ENCODE measurements at places on chromosomes 2 and 18. TPM values are rescaled to one million over a fixed set of nuclear protein-coding genes. Genes with fewer than 3 reads are reported as not detected.

Gene TTC39C
- 78.6 TPM for total RNA-seq

- DNase-seq: no peak
Measured at GRCh38 chr2:174602745-174603144, 5.1 kb upstream of the WIPF1 start.

GRCh38 chr2:45607701-45608100 lies 3.4 kb downstream of the SRBD1 start:
- DNase-seq: no peak

Gene SPATA3
- not detected for total RNA-seq

- DNase-seq: no peak
Measured at GRCh38 chr2:171214093-171214492, 53.4 kb upstream of the TLK1 start.

Gene RAB6C
- not detected for total RNA-seq

DNA sequence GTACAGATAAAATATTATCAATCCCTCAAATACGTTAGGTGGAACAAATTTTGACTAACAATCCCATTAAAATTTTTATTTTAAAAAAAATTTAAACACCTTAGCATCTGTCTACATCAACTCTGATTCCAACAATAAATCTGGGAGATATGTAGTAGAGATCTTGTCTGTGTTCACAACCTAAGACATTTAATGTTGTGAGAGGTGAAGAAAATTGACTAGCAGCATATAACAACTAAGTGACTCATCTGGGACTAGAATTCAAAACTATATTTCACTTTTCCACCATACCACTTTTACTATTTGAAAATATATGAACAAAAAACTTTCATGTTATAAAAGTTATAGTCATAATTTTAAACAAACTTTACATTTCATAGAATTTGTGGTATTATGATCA lies 97.9 kb downstream of the ATAD2B start:
- no peak for DNase-seq

Gene CXCR1
- total RNA-seq: not detected

- DNase-seq: no peak
Measured at GRCh38 chr18:22556222-22557167, 138.8 kb upstream of the CTAGE1 start.

DNA sequence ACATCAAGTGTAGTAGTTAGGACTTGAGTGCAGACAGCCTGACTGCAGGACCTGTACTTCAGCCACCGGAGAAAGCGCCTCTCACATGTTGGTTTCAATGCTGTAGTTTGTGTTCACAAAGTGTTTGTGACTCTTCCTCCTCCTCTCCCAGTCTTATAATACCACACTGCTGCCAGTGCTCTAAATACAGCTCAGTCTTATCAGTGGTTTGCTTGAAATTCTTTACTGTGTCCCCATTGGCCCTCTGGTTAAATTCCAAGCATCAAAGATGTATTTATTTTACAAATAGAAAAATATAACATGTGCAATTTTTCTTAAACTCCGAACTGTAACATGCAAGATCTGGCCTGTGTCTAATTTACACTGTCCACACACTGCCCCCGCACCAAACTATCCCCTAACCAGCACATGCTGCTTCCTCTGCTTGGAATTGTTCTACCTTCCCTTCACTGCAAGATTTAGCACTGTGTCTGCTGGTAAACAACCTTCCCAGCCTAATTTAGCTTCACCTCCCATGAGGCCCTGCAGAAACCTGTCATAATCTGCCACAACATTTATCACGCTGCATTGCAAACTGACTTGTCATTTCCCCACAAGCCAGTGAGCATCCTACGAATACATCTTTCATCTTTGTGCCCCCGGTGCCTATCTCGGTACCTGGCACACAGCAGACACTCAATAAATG lies 77.1 kb downstream of the SUMO1 start:
- no peak for DNase-seq

Gene NT5C1B
- total RNA-seq: not detected

Gene IL36G
- total RNA-seq: not detected

- DNase-seq: no peak
Measured at GRCh38 chr2:118980573-118980972, 38.6 kb downstream of the MARCO start.

Gene FAP
- not detected for total RNA-seq

Gene CDH19
- not detected for total RNA-seq

DNA sequence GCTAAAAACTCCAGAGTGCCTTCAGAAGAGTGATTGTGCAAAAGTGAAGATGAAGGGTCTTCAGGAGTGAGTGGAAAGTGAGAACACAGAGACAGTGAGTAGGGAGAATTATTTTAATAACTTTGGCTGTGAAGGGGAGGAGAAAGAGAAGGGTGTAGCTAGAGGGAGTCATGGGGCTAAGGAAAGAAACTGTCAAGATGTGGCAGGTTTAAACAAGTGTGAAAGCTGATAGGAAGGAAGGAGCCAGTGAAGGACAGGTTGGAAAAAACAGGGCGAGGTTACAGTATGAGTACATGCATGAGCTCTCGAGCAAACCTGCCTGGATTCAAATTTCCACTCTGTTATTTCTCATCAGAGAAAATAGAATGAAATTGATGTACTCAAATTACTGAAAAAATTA lies 17.8 kb downstream of the IL1F10 start:
- DNase-seq: no peak

Gene LRRTM4
- total RNA-seq: 8.1 TPM

Gene PEX13
- 22.3 TPM for total RNA-seq

DNA sequence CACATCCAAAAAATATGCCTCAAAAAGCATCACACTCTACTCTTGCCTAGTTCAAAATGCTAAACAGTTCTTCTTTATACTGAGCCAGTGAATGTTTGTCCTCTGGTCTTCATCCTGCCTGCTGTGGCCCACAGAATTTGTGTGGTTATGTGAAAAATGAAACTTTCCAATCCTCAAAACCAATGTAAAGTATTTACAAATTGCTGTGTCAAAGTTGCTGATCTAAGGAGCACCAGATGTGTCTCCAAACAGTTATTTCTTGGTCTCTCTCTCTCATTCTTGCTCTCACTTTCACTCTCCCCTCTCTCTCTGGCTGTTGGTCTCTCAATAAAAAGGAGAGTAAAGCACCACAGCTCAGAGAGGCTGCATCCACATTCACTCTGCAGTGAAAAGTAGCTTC lies 23.0 kb downstream of the EPHA4 start:
- no peak for DNase-seq

DNA sequence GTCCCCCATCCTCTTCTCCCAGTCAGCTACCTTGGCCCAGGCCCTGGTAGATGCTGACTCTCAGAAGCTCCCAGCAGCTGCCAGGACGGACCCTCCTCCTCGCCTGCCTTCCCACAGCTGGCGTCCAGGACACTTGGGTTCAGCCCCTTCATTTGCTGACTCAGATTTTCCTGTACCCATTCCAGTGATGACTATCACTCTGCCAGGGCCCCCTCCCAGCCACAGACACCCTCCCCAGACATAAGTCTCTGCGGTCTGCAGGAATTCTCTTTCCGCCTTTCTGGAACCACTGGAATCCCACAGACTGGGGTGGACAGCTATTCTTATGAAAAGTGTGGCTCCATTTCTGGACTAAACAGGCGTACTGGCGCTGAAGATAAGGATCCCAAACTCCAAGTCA lies 260.3 kb upstream of the EPAS1 start:
- no peak for DNase-seq

DNA sequence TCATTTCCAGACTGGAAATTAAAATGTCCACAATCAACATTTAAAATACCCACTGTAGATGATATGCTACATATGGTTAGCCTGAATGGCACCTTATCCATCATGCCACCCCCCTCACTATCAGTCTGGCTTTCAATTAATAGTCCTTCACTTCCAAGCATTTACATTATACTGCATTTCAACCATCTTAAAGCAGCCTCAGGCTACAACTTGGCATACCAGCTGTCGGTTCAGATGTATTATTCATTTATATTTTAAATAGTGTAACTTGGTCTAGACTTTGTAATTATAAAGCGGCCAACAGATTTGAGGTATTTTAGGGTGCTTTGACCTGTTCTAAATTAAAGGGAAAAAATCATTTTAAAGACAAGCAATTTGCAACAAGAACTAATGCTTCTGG lies 2.6 kb downstream of the GCG start:
- no peak for DNase-seq

- no peak for DNase-seq
Measured at GRCh38 chr2:173187941-173188788, 112.5 kb downstream of the MAP3K20 start.

- no peak for DNase-seq
Measured at GRCh38 chr2:219406861-219407230, 11.3 kb upstream of the DES start.

DNA sequence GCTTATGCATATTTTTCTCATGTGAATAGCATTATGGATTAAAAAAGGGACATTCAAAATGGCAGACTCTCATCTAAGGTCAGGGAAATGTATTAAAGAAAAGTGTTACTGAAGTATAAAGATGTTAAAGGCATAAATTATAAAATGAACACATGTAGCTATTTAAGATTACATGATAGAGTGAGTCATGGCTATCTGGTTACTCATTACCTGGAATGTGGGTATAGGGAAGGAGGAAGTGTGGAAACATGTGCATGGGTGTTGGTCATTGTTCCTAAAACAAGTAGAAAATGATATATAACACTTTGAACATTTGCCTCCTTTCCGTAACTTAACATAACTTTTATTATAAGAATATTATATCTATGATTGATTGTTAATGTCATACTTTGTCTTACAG lies 66.4 kb downstream of the MYO1B start:
- DNase-seq: no peak

Gene SNTG2
- total RNA-seq: 18.1 TPM

- DNase-seq: no peak
Measured at GRCh38 chr18:8609659-8610458, 622 bp downstream of the RAB12 start.

DNA sequence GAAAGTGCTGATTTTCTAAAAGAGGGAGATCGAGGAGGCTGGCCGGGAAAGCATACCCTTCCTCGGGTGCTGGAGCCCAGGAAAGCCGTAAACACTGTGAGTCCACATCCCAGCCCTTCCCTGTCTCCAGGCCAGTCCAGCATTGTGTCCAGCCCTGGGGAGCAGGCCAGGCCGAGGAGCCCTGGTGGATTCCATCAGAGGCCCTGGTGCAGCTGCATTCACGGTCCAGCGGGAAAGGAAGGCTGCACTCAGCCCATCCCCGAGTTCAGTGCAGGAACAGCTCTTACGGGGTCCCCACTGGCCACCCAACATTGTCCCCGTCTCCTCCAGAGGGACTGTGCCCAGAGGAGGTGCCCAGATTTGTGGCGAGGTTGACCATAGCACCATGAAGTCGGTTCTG lies 218.6 kb downstream of the KLHL29 start:
- no peak for DNase-seq

Gene TNS1
- total RNA-seq: 5.1 TPM

- no peak for DNase-seq
Measured at GRCh38 chr2:25822190-25823117, 55.8 kb downstream of the ASXL2 start.

- no peak for DNase-seq
Measured at GRCh38 chr18:11521853-11522252, 87.5 kb upstream of the SLC35G4 start.

Gene REG1A
- not detected for total RNA-seq

GRCh38 chr2:107801498-107801897 lies 25.2 kb upstream of the RGPD4 start:
- DNase-seq: no peak

GRCh38 chr18:13217466-13217961 lies 1.0 kb upstream of the LDLRAD4 start:
- DNase-seq: no peak

Gene CDCA7
- 75.7 TPM for total RNA-seq

DNA sequence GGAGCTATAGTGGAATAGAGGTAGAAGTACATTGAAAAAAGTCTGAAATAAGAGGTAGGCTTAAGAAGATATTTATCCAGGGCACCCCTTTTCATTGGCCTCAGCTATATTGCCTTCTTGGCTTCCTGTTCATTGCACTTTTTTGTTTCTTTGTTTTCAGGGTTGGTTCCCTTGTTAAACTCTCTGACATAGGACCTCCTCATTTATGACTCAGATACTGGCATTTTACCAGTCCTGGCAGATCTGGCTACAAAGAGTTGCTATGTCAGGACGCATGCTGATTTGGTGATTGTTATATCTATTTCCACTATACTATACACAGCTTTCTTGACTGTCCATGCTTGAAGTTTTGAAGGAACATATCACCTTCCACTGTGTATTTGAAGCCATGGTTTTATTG lies 60.0 kb downstream of the GCA start:
- DNase-seq: no peak

GRCh38 chr2:25955869-25956535 lies 26.3 kb downstream of the KIF3C start:
- no peak for DNase-seq

Gene FAM237A
- not detected for total RNA-seq

Gene ZNF892
- 10.8 TPM for total RNA-seq

- DNase-seq: no peak
Measured at GRCh38 chr2:85419009-85419675, 628 bp downstream of the SH2D6 start.

Gene IRS1
- total RNA-seq: 26.9 TPM
